ENCODE measurements at places on chromosomes 2 and 18. TPM values are rescaled to one million over a fixed set of nuclear protein-coding genes. Genes with fewer than 3 reads are reported as not detected.

SLC19A3 gene
- not detected for total RNA-seq

CMPK2 gene
- 0.72 TPM for total RNA-seq

BOD1L2 gene
- not detected for total RNA-seq

ANKRD30B gene
- total RNA-seq, result not detected

ZSWIM2 gene
- not detected for total RNA-seq
